ENCODE measurements at places on chromosomes 12 and 14.

DNA sequence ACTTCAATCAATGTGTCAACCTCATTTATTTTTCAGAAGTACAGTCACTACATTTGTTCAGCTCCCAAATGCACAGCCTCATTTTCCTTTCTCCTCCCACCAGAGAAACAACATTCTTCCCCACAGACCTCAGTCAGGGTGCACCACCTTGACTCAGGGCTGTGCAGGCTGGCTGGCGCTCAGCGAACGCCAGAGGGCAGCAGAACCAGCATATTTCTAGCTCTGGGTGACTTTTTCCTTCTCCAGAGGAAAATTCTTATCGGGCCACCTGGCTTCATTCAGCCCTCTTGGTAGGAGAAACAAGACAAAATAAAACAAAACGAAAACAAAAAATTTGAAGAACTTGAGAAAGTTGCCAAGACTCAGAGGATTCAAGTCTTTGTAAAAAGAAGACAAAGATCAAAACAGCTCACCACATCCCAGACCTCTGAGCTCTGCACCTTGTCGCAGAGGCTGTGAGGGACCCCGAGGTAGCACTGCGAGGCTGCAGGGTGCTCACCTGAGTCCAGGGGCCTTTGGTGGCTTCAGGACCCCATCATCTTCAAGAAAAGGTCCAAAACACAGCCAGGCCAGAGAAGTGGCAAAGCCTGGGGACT is 33.7 kb downstream of the PAH start:
- peak; percentile 26 for DNase-seq

DNA sequence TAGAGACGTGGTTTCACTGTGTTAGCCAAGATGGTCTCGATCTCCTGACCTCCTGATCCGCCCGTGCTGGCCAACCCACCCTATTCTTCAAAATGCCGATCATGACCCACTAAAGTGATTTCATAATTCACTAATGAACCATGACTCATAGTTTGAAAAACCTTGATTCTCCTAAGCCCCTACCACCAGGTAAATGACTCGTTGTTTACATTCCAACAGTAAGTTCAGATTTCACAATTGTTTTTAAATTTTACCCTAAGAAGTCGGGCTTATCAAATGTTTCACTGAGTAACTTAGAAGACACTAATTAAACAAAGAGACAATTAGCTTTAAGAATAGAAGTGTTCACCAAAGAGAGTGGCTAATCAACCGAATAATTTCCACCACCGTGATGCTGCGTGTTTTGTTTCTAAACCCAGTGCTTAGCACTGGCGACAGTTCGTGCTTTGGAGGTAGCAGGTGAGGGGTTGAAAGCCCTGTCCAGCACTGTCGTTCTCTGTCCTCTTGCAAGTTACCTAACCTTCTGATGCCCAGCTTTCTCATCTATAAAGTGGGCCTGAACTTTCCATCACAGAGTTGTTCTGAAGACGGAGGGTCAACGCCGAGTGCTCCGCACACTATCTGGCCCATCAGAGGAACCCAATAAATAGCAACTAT is 136.5 kb downstream of the NTF3 start:
- no peak for DNase-seq

DNA sequence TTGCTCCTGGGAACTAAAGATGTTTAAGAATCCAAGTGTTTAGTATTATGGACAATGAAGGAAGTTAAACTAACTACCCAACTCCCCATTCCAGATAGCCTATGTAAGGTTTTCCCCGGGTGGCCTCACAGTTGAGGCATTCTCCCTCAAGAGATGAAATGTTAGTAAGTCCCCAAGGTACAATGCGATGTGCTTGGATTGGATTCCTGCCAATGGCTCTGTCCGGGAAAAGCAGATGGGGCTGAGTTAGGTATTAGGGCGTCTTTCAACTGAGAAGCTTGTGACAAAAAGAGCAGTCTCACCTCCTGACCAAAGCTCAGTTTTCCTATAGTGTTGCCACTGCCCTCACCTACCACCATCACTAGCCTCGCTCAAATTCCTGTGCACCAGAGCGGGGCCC is 64.8 kb upstream of the E2F7 start:
- DNase-seq, result no peak

- DNase-seq, result no peak
These were observed 53.5 kb downstream of the IGF1 start for GRCh38 chr12:102426599-102427542.

DNA sequence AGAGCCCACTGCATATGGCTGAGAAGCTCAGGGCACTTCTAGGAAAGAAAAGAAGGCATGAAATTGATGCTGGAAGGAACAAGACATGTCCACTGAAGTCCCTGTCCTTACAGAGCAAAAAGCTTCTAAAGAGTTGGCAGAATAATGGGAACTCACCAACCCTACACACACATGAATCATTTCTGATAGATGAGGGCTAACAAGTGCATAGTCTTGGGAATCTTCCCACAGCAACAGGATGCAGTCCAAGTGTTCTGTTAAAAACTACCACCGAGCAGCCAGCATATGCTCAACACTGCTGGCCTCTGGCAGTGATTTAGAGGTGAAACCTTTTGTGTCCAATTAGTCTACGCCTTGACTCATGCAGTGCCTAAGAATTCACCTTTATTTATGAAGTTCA is 44.8 kb downstream of the RHOJ start:
- DNase-seq, result no peak

GRCh38 chr12:121637231-121637914 is 11.0 kb downstream of the ORAI1 start:
- no peak for DNase-seq

- no peak for DNase-seq
These were observed 512.6 kb downstream of the RERGL start for GRCh38 chr12:17577405-17577804.
